CD4-positive, alpha-beta T cell (primary cell): ENCODE measurements at places on chromosomes 11 and 22.

GRCh38 chr11:119863851-119864601 is 135.0 kb upstream of the NECTIN1 start:
- DNase-seq, result no peak

- no peak for DNase-seq
Observed at GRCh38 chr22:26778372-26778771, 121.0 kb downstream of the MIAT start.

DNA sequence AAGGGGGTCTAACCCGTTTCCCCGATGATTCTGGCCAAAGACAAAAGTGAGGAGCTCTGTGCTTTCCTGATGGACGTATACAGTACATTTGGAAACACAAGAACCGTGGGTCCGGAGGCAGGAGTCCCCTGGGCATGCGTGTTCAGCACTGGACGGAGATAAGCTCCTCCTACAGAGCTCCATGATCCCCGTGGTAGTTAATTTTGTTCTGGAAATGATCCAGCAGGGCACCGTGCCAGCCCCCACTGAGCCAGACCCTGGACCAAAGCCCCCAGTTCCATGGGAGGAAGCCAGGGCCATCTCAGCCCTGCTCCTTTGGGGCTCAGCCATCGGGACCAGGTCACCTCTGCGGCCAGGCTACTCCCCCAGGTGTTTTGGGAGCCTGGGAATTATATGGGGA is 83.3 kb downstream of the TRMU start:
- DNase-seq, result no peak

GRCh38 chr22:29700206-29700899 is 19.4 kb upstream of the CABP7 start:
- no peak for DNase-seq

DNA sequence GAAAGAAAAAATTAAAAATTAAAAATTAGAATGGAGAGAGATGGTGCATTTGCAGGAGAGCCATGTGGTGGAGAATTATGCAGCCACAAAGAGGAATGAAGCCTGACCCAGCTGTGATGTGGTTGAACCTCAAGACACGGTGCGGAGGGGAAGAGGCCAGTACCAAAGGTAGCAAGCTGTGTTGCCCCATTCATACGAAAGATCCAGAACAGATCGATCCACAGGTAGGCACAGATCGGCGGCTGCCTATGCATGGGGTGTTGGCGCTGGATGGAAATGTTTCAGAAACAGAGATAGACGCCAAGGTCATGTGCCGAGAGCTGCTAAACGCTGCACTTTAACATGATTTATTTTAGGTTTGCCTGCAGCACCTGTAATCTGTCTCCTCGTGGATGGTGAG is 992.3 kb downstream of the BRD1 start:
- DNase-seq, result no peak

DNA sequence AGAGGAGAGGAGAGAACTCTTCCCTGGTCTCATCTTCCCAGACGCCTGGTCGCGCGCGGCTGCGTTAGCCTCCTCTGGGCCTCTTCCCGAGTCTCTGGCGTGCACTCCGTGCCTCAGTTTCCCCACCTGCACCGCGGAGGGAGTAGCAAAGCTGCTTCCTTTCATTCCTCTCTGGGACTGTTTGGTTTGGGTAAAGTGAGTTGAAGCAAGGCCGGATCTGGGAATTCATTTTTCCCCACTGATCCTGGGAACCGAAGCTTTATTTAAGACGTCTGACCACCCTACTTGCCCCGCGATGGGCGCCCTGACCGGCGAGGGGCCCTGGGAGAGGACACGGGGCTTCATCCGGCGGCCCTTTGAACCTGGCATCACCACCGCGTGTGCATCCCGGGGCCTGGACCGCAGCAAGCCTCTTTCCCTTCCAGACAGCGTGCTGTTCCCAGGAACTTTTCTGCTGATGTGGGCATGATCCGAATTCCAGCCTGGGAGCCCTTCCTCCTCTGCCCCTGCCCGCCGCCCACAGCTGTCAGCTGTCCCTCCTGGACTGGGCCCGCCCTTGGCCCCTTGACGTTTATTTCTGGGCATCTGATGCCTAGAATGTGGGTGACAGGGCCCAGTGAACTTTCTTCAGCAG is 758 bp downstream of the LDLRAD3 start:
- DNase-seq, result no peak

- no peak for DNase-seq
Observed at GRCh38 chr11:36088266-36088972, 144.6 kb downstream of the LDLRAD3 start.

GRCh38 chr11:69004411-69005182 is 8.4 kb downstream of the MRGPRF start:
- no peak for DNase-seq

DNA sequence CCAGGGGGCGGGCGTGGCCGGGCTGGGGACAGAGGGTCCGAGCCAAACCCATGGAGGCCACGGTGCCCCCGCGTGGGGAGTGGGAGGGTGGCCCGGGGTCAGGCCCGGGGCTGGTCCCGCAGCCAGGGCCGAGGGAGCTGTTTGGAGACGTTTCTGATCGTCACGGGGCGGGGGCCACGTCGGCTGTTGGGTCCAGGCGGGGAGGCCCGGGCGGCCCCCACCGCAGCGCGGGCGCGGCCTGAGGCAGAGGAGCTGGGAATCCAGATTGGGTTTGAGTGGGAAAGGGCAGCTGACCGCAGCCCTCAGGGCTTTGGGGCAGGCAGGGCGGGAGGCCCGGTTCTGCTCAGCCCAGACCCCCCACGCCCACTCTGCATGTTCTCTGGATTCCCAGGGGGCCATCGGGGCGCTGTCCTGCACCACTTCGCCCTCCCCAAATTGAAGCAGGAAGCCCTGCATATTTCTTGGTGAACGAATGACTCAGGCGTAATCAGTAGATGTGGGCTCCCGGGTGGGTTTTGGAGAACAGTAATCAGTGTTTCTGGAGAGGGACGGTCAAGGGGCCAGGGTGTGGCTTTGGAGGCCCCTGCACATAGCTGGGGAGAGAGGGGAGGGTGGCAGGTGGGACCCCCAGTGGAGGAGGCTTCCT is 583 bp downstream of the MRPL23 start:
- no peak for DNase-seq
